ENCODE measurements at places on chromosomes 16 and 17.

DNA sequence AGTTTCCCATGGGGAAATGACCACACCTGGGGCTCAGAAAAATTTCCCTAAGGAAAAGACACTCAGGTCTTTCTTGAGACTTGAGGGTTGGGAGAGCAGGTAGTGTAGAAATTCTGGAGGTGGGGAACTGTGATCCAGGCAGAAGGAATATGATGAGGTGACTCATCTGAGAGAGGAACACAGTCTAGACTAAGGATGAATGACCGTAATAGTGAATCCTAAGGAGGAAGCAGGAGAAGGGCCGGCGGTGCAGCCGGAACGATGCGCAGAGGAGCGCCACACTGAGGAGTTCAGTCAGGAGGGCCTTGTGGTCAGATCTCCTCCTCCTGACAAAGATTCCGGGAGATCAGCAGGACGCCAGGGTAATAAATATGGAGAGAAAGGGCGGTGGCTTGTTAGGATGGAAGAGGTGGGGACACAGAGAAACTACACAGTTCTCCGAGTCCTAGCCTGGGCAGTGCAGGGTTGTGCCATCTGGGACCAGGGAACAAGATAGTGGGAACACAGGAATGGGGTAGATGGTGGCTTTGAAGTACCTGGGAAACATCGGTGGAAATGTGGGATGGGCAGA is 135.6 kb downstream of the PARN start:
- no peak for DNase-seq

GRCh38 chr17:50947782-50948543 is 81.8 kb upstream of the TOB1 start:
- no peak for DNase-seq

GRCh38 chr17:64420143-64420670 is 28.7 kb upstream of the MILR1 start:
- DNase-seq = peak; percentile 46

DNA sequence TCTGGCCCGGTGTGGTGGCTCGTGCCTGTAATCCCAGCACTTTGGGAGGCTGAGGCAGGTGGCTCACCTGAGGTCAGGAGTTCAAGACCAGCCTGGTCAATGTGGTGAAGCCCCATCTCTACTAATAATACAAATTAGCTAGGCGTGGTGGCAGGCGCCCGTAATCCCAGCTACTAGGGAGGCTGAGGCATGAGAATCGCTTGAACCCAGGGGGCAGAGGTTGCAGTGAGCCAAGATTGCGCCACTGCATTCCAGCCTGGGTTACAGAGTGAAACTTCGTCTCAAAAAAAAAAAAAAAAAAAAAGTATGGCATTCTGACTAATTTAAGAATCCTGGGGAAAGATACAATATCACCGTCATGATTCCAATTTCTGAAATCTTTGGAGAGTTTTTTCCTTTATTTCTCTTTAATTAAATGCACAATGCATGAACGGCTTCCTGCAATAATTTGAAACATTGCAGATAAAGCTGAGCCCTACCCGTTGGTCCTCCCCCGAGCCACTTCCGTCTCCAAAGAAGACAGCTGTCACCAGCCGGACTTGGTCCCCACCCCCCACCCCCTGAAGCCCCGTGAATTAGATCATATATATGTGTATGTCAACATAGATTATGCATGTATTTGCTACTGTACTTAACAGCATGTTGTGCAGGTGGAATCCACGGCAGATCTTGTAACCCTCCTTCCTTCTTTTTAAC is 142.6 kb upstream of the PLCG2 start:
- DNase-seq = no peak

GRCh38 chr17:39652587-39653315 is 12.4 kb upstream of the TCAP start:
- no peak for DNase-seq

DNA sequence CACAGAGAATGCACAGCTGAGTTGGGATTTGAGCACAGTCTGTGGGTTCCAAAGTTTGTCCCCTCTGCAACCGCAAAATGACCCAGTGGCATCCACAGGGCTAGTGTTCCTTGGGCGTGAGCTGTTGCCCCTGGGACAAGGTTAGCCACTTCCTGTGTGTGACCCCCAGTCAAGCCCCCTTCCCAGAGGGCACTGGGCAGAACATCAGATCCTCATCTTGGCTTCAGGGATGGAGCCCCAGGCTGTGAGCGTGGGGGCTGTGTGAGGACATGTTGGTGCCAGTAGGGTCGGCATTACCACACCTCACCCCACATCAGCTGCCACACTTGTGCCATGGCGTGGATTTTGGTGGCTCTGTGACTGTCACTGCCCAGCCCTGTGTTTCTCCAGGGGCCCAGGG is 55.3 kb downstream of the USP22 start:
- DNase-seq = no peak

DNA sequence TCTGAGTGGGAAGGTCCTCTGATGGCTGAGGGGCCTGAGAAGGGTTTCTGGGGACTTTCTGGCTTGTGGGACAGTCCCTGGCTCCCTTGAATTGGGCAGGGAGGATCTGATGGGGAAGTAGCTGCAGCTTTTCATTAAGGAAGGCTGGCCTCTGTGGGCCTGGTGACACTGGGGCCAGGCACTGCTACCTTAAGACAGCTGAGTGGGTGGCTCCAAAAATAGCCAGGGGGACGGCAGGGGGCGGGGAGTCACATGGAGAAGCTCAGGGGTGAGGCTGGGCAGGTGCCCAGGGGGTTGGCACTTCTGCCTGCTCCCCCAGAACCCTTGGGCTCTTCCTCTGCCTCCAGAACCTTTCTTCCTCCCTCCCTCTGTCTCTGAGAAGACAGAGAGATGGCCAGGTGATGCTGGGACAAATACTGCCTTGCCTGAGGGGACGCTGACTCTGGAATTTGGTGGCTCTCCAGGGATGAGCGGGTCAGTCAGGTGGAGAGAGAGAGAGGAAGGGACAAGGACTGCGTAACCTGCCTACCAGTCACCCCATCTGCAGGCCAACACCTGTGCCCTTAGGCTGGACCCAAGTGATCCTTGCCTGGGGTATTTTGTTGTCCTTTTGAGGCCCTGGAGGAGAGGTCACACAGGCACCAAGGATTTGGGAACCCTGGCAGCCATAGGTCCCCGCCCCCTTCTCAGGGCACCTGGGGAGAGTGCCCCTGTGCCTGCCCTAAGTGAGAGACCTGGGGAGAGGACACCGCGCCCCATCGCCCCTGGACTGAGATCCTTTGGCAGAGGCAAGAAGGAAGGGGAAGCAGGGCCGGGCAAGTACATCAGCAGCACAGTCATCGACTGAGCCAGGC is 1.7 kb upstream of the SGCA start:
- no peak for DNase-seq

GRCh38 chr16:87369117-87369765 is 14.3 kb downstream of the FBXO31 start:
- no peak for DNase-seq

DNA sequence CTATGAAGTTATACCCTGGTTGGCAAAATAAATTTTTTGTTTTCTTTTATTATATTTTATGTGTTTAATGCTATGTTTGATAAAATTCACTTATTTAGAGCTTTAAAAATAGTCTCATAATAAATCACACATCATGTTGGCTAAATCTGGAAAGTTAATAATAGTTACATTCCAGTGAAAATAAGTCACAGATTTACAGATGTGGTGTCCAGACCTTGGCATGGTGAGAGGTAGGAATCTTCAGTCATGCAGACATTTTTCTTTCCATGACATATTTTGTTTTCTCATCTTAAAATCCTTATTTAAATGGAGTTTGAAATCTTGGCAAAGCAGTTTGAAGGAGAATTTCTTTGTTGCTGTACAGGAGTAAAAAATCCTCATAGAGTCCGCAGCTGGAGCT is 48.1 kb upstream of the GOSR1 start:
- DNase-seq = no peak

DNA sequence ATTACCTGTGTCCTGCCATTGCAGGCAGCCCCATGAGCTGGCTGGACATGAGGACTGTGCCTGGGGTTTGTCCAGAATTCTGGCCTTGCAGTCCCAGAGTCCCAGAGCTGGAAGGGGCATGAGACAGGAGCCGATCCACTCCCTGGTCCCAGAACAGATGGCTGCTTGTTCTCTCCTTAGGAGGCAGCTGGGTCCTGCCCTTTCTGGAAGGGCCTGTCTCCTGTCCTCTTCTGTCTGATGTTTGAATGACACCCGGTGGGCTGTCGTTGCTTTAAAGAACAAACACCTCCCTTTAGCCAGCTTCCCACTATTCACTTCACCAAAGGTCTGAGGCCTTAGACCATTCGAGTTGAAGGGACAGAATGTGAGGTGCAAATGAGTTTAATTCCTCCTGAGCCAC is 63.8 kb downstream of the RAP1GAP2 start:
- DNase-seq = peak; percentile 38

DNA sequence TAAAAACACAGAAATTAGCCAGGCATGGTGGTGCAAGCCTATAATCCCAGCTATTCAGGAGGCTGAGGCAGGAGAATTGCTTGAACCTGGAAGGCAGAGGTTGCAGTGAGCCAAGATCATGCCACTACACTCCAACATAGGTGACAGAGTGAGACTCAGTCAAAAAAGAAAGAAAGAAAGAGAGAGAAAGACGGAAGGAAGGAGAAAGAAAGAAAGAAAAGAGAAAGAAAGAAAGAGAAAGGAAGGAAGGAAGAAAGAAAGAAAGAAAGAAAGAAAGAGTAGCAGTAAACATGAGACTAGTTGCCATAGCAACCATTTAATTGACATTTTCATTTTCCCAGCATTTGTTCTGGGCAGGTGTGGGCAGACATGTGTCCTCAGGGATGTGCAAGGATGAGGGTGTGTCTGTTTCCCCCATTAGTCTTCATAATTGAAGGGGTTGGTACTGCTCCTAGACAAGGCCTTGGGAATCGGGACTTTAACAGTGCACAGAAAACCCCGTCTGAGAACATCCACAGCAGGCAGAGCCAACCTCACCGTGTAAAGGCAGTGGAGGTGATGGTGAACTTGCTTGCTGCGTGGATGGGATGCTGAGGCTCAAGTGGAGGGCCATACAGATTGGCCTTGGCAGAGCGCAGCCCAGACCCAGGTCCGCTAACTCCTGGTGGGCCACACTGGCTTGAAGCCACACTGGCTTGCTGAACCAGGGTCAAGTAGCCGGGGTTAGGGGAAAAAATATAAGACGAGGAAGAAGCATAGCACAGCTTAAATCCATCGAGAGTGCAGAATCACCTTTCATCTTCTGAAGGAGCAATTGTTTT is 35.2 kb upstream of the KIFC3 start:
- DNase-seq = no peak

DNA sequence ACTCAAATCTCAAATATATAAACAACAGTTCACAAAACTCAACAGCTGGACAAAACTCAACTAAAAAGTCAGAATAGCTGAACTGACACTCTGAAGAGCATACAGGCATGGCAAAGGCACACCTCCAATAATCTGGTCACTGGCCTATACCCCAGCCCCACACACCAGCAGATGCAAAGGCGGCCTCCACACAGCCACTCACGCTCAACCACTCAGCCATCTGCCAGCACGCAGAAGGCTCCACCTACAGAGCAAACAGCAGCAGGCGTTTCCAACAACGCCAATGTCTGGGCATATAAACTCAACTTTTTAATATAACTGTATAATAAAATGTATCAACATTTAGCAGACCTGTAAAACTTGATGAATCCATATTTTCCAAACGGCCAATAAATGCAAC is 17.2 kb downstream of the USP7 start:
- DNase-seq = peak; percentile 47

DNA sequence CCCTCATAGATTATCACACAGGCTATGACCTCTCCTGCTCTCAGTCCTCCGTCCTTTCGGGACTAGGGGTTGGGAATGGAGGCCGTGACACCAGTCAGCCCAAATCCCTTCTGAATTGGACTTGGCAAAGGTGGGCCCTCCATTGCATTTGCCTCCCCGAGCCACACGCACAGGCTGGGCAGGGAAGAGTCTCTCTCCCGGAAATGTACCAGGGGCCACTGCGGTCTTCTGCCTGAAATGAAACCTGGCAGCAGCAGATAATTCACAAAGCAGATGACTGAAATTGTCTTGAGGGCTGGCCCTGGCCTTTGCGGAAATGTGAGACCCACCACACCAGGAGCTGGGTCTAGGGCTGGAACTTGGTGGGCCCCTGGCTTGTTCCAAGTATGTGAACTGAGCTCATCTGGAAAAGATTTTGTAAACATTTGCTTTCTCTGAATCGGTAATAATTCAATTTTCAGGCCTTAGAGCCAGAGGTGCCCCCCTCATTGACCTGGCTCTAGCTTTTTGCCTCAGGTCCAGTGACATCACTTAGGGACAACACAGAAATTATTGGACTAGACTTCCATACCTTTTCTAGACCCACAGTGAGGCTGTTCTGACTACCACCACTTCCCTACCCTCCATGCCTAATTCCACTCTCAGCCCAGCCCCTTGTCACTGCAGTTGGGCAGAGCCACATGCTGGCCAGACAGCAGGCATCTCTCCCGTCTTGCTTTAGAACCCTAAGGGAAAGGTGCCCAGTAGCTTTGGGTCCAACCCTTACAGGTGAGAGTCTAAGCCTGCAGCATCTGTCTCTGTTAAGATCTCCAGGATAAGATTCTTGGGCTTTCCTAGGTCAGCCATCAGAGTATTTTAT is 75.2 kb downstream of the CCDC182 start:
- no peak for DNase-seq

- DNase-seq = no peak
Observed at GRCh38 chr16:56667581-56668571, at the start of gene MT1G. Gene MT1G, minus strand, starts transcription at chr16:56668065. Its CDS starts 72 bp downstream, at chr16:56667993.

- no peak for DNase-seq
Observed at GRCh38 chr16:89026121-89026612, 49.2 kb upstream of the CBFA2T3 start.

- DNase-seq = no peak
Observed at GRCh38 chr16:10988164-10988803, 43.9 kb downstream of the CLEC16A start.

GRCh38 chr16:727291-727977 is 528 bp downstream of the HAGHL start:
- DNase-seq = no peak

DNA sequence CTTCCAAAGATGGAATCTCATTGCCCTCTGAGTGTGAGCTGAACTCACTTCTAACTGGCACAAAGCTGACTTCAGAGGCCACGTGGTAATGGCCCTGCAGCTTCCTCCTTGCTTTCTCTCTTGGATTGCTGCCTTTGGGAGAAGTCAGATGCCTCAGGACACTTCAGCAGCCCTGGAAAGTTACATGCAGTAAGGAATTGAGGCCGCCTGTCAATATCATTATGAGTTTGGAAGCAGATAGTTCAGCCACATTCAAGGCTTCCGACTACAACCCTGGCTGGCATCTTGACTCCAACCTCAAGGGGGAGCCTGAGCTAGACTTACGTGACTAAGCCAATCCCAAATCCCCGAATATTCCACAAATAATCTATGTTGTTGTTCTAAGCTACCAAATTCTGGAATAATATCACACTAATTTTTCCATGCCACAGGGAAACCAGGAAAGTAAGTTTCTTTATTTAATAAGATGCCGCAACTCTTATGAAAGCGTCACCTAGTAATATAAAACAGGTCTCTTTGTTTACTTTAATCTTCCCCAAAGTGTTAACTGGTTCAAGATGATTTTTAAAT is 13.6 kb downstream of the CEP20 start:
- DNase-seq = no peak

All from NCI-H524 treated with DMSO at 0.1 percent for 48 hours (cell line).